NCI-H1694 (cell line): ENCODE measurements at places on chromosomes 7 and 10.

DNA sequence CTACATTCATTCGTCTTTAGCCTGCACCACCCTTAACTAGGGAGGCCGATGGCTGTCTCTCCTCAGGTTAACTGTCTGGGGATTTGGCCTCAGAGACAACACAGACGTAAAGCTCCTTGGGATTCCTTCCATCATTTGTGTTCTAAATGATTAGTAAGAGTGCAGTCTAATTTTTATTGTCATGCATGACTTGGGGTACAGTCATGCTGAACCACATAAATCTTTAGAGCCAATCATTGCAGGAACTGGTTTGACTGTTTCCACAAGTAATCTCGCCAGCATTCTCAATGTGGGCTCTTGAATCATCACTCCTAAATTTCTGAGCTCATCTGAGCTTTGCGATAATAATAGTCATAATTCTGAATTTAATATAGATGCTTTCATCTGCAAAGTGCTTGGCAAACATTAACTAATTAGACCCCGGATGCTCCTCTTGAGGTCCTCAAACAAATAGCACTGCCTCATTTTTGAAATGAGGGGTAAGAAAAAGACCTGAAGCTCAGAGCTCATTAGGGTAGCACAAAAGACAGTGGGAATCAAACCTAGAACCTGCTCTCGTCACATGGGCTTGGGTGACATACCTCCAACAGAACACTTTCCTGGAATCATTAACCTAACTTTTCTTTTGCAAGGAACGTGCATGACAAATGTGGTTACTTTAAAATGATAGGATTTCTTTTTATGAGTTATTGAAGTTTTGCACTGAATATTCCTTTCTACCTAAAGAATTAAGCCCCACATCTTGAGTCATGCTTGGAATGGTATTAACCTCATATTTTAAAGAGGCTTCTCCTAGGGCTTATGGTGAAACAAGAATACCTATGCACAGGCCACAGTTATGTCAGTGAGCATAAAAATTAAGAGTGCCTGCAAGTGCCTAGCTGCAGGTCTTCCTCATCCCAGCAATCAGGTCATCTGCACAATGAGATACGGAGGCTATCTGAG, 118.9 kb upstream of the NRP1 start:
- no peak for DNase-seq

- peak; percentile 12 for DNase-seq
These were observed 307.3 kb downstream of the CAMK1D start for GRCh38 chr10:12656518-12657142.

- no peak for DNase-seq
These were observed 137.2 kb downstream of the INHBA start for GRCh38 chr7:41565655-41566054.

- no peak for DNase-seq
These were observed 48.4 kb downstream of the CCDC6 start for GRCh38 chr10:59857921-59858320.

DNA sequence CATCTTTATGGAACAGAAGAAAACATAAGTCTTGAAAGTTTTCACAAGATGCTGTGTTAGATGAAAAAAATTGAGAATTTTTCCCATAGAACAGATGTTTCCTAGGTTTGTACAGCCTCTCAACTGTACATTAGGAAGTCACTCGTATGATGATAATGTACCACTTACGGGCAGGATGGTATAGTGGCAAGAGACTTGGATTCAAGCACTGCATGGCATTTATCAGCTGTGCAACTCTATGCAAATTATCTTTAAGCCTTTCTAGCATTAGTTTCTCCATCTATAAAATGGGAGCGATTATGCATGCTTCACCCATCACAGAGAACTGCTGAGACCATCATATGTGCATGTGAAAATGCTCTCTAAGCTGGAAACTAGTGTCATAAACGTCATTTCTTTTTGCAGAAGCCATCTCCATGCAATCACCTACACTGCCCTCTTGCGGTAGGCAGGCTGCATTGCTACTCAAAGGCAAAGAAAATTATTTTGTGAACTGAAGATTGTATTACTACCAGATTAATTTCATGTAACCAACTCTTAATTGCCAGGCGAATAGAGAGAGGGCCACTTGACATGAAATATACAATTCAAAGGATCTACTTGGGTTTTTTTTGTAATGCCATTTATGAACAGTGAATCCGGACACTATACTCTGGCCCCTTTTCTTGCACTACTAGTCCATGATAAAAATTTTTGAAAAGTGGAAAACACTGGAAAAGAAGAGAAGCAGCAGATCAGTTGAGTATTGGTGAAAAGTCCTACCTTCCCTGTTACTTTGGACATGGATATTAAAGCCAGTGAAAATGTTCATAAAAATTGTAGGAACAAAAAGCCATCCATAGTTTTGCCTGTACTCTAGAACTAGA, 102.3 kb downstream of the JAZF1 start:
- DNase-seq = peak; percentile 29

DNA sequence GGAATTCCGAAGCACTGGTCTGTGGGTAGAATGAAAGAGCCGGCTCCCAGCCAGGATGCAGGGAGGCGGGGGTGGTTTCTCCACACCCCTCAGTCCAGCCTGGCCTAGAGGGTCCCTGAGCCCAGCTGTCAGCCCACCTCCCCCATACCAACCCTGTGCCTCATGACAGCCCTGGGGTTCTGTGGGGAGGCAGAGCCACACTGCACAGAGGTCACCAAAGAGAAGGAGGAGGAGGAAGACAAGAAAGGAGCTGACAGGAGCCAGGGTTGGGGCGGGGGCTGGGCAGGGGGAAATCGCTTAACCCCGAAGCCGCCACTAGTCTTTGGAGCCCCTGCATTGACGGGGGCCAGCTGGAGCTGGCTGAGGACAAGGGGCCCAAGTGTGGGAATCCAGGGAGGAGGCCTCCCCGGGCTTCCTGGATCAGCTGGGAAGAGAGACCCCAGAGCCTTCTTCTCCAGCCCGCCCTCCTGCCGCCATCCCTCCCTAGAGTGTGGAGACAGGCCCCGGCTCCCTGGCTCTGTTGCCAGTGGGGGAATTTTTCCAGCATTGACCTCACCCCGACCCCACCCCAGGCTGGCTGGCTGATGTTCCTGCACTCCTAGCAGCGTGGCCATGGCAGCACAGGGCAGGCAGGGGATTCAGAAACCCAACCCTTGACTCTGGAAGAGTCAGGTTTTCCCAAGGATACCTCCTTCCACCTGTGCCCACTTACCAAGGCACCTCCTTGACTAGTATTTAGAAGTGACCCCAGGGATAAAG, 32.5 kb downstream of the KAZALD1 start:
- no peak for DNase-seq

DNA sequence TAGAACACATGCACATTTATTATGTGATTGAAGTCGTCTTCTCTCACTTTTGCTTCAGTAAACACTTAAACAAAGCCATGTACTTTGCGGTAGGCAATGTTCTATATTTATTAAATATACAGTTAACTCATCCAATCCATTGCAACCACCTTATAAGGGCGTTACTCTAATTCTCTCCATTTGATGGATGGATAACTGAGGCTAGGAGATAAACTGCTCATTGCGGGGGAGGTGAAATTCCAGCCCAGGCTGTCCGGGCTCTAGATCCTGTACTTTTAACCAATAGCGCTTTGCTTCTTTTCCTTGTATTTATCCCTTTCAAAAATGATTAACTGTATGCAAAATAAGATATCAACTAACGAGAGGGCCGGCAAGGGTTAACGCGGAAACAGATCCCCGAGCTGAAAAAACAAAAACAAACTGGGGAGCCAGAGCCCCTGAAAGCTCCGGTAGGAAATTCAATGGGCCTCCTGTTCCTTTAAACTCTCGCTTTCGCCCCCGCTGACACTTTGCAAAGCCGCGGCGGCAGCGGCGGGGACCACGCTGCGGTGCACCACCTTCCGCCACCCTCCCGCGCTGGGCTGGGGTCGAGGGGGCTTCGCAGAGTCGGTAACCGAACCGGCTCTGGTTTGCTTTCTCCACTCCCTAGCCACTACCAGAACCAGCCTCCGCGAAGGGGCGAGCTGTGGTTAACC, 1.0 kb upstream of the PLXDC2 start:
- no peak for DNase-seq

DNA sequence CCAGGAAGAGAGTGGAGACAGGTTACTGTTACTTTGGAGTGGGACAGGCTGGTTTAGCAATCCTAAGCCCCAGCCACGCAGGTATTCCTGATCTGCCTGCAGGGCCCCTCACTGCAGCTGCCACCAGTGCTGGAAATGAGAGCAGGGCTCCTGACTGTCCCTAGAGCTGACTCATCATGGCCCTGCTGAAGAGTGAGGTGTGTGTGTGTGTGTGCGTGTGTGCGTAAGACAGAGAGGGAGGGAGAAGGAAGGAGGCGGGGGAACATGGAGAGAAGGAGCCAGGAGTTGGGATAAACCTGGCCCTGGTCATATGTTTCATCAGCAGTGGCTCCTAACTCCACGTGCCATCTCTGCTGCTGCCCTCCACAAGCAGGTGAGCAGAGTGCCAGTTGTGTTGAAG, 3.6 kb downstream of the FOXI2 start:
- no peak for DNase-seq

GRCh38 chr10:74328388-74328787, 177.4 kb downstream of the ADK start:
- DNase-seq = no peak

GRCh38 chr10:8674230-8674629, 619.7 kb downstream of the GATA3 start:
- DNase-seq = no peak

GRCh38 chr10:63375458-63375857, 90.3 kb downstream of the JMJD1C start:
- no peak for DNase-seq

DNA sequence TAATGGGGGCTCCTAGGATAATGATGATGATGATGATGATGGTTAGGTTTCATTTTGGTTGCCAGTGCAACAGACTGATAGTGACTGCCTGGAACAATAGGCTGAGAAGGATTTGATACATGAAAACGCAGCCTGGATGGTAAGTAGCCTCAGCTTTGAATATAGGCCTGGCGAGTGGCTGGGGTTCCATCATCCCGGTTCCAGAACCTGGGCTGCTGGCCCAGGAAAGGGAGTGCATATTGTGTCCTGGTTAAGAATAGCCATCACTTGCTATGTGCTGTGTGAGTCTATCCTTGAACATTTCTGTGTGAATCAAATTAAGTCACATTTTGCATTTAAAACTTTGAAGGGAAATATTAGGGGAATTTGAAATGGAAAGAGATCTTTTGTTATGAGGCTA, 62.7 kb downstream of the SHH start:
- DNase-seq = no peak

GRCh38 chr7:157974678-157975230, 612.9 kb downstream of the PTPRN2 start:
- no peak for DNase-seq

DNA sequence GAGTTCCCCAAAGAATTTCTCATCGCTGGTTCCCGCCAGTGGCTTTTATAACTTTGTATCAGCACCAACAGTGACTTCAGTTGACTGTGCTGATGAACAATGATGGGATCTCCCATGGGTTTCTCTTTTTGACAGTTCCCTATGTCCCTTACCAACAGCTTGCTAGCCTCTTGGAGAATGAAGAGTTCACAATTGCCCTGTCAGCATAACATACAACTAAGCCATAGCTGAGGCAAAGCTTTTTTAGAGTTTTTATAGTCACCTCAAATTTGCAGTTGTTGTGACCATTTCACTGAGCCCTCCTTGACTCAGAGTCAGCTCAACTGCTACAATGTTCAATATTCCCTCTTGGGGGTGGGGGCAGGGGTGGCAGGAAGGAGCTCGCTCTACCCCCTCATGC, 179.8 kb downstream of the TFEC start:
- no peak for DNase-seq

GRCh38 chr7:138137423-138138171, 61.3 kb downstream of the AKR1D1 start:
- no peak for DNase-seq
